ENCODE measurements at places on chromosomes 11 and 22.

DNA sequence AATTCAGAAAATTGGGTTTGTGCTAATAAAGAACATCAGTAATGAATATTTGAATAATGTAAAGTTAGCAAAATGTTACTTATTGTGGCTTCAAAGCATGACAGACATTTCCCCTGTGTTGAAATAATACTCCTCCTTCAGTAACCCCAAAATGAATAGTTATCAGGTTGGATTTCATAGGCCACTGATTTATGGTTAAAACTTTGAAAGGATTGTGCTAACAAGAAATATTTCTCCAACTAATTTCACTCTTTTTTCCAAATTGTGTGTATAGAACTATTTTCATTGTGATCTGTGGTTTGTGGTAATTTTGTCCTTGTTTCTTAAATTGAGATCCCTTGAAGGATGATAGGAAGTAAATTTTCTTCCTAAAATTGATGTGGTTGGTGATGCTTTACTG lies 7.9 kb downstream of the DDX10 start:
- no peak for DNase-seq

GRCh38 chr11:13446444-13446843 lies 16.6 kb downstream of the BTBD10 start:
- no peak for DNase-seq

DNA sequence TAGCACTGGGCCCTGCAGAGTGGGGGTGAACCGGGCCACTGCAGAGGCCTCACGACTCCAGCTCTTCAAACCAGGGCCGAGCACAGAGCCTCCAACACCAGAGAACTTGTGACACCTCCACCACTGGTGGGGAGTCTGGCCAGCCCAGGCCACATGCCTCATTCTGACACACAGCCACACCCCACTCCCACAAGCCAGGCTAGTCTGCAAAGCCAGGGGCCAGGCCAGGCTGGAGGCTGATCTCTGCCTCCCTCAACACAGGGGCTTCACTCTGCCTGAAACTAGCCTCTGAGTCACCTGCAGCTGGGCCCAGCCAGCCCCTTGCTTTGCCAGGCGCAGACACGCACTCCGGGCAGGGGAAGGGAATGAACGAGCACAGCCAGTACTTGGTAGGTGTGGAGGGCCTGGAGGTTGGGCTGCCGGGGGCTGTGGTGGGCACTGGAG lies 102.9 kb downstream of the MED15 start:
- no peak for DNase-seq

GRCh38 chr11:102608699-102609098 lies 16.4 kb downstream of the MMP20 start:
- no peak for DNase-seq

GRCh38 chr11:118379497-118379896 lies 20.1 kb downstream of the UBE4A start:
- no peak for DNase-seq

GRCh38 chr22:26393929-26394328 lies 35.1 kb upstream of the ASPHD2 start:
- no peak for DNase-seq

DNA sequence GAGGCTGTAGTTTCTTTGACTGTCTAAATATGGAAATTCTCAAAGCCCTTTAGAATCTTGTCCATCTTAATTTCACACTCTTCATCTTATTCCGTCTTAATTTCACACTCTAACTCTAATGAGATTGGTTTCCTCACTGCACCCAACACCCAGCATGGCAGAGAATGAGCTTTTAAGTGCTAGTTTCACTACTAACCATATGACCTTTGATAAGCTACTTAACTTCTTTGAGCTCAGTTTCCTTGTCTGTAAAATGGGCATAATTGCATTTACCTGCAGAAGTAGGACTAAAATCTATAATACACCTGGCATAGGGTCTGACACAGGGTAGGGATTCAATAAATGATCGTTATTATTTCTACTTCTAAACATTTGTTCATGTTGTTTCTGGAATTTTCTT lies 30.4 kb downstream of the TBCEL start:
- no peak for DNase-seq

DNA sequence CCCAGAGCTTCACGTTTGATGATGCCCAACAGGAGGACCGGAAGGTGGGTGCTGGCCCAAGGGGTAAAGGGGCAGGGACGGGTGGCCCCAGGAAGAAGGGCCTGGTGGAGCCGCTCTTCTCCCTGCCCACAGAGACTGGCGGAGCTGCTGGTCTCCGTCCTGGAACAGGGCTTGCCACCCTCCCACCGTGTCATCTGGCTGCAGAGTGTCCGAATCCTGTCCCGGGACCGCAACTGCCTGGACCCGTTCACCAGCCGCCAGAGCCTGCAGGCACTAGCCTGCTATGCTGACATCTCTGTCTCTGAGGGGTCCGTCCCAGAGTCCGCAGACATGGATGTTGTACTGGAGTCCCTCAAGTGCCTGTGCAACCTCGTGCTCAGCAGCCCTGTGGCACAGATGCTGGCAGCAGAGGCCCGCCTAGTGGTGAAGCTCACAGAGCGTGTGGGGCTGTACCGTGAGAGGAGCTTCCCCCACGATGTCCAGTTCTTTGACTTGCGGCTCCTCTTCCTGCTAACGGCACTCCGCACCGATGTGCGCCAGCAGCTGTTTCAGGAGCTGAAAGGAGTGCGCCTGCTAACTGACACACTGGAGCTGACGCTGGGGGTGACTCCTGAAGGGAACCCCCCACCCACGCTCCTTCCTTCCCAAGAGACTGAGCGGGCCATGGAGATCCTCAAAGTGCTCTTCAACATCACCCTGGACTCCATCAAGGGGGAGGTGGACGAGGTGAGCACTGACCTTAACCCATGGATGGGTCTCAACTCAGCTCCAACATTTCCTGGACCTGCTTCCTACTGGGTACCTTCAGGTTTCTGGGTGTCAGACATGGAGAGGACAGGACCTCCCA lies 2.0 kb downstream of the RIC8A start:
- no peak for DNase-seq

GRCh38 chr11:87957961-87958360 lies 217.3 kb downstream of the RAB38 start:
- no peak for DNase-seq

- DNase-seq, result no peak
Observed at GRCh38 chr11:79159657-79160450, 281.0 kb downstream of the TENM4 start.

GRCh38 chr11:122248131-122248530 lies 132.1 kb upstream of the BLID start:
- no peak for DNase-seq

DNA sequence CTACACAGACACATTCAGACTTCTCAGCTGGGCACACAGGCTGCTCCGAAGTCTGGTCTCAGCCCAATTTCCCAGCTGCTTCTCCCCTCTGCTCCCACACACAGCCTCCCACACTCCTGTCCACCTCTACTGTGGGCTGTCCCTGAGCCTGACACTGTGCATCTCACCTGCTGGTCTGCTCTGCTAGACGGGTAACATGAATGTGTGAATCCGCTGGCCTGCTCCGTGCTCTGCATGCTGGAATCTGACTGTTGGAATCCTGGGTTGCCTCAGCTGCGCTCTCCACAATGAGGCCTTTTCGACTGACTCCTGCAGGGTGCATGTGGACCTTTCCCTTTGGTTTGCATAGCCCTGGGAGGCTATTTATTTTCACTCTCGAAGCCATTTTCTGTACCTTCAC lies 489.5 kb upstream of the B3GAT1 start:
- DNase-seq, result no peak

- DNase-seq, result no peak
Observed at GRCh38 chr11:121372028-121372427, 79.5 kb downstream of the SC5D start.

DNA sequence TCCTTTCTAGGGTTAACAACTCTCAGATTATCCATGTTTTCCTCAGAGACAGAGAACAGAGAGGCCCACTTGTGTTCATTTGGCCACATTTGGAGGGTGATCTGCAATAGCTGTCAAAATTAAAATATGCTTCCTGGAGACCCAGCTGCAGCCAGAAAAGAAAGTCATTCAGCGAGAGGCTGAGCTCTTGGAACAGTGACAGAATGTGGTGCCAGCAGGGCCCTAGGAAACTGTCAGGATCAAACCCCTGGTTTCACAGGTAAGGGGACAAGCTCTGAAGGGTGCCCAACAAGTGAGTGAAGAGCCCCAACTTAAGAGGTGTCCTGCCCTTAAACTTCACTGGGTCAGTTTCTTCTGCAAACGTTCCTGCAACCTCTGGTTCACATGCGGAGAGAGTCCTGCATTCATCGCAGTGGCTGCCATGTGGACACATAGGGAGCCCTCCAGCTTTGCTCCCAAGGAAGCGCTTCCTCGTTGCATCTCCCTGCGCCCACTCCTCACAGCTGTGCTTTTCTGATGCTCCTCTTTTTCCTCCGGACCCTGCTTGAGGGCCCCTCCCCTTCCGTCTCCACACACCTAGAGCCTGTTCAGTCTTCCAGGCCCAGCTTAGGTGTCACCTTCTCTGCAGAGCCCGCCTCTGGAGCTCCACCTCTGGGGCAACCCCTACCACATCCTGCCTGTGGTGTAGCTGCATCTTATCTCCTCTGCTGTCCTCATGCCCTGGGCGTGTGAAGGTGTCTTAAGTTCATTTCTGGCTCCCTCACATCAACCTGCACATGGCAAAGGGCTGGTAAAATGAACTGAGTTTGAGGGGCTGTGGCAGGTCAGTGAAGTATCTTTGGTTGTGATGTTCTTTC lies 3.9 kb downstream of the UCP3 start:
- no peak for DNase-seq

- no peak for DNase-seq
Observed at GRCh38 chr11:1310772-1311468, 1.5 kb upstream of the TOLLIP start.

GRCh38 chr11:44727373-44728287 lies 868 bp downstream of the TSPAN18 start:
- peak; percentile 48 for DNase-seq

GRCh38 chr11:130129922-130130321 lies 29.7 kb upstream of the ST14 start:
- DNase-seq, result no peak

DNA sequence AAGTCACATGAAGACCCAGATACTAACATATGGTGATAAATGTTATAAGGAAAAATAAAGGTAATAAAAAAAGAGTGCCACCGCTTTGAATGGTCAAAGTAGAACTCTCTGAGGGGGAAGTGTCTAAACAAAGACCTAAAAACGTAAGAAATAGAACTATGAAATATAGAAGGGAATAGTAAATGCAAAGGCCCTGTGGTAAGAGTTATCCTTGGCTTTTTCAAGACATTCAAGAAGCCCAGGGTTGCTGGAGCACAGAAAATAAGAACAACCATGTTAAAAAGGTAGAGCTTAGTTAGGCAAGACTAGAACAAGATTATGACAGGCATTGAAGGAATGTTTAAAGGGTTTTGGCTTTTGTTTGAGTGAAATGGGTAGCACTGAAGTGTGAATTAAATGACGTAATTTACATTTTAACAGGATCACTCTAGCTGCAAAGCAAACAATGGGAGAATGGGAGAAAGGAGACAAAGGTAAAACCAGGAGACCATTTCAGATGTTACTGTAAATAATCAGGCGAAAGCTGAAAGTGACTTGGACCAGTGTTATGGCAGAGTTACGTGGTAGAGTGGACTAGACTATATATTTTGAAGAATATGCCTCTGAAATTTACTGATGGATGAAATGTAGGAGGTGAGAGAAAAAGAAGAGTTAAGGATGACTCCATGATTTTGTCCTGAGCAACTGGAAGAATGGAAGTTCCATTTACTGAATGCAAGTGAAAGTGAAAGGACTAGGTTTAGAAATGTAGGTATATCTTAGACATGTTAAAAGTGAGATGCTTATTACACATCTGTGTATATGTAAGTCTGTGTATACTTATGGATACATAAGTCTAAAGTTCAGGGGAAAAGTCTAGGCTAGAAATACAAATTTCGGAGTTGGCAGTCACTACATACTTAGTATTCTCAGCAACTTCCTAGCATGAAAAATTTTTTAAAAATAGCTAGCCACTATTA lies 28.5 kb downstream of the BTBD10 start:
- no peak for DNase-seq

DNA sequence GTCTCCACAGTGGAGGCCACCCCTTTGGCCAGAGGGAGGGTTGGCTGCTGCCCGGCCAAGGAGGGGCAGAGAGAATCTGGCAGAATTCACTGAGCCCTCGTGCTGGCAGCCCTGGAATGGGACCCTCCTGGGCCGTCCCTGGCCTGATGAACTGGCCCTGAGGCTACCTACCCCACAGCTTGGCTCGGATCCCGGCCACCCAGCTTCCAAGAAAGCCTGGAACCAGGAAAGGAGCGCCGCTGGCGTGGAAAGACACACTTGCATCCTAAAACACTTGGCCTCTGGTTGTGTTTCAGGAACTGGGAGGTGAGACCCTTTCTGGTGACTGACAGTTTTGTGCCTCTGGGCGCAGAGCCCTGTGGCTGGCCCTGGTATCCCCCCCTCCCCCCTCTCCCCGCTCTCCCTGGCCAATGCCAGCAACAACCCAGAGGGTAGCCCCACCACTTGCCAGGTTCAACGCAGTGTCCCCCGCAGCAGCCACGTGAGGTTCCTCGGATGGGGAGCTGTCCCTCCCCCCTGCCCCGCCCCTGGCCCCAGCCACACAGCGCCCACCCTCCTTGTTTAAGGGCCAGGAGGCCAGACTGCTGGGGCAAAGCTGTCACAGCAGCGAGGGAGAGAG lies 693 bp downstream of the NFAM1 start:
- DNase-seq, result no peak

- no peak for DNase-seq
Observed at GRCh38 chr22:42929838-42930155, 72.7 kb upstream of the ARFGAP3 start.

GRCh38 chr11:3200388-3201111 lies 18.1 kb downstream of the MRGPRG start:
- no peak for DNase-seq

- DNase-seq, result no peak
Observed at GRCh38 chr11:76501526-76502202, 56.8 kb downstream of the EMSY start.

GRCh38 chr11:128906185-128907050 lies 15.3 kb downstream of the KCNJ5 start:
- no peak for DNase-seq

GRCh38 chr11:68373189-68373814 lies 60.9 kb downstream of the LRP5 start:
- peak; percentile 28 for DNase-seq

DNA sequence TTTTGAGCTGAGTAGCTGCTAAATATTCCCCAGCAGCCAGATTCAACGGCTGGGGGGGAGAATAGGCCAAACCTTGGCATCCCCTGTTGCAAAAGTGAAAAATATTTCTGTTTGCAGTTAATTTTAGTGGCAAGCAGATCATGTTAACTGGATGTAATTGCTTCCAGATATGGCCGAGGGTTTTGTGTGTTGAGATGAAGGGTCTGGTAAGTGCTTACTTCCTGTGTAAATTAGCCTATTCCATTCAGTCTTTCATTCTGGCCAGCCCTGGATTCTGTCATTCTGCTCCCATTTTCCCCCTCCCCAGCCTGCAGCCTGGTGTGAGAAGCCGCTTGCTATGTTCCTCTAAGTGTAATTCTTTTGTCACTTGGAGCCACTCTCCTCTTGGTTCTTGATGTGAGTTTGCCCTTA lies 17.4 kb downstream of the ZBTB16 start:
- DNase-seq, result no peak

- DNase-seq, result no peak
Observed at GRCh38 chr11:45933131-45933831, 10.8 kb downstream of the LARGE2 start.

- DNase-seq, result no peak
Observed at GRCh38 chr11:121553806-121554205, 101.0 kb upstream of the SORL1-AS1 start.
